Caudate nucleus (tissue), 63 donors: ENCODE measurements at places on chromosomes 6 and 20.

- no peak for DNase-seq
These were observed 381.9 kb upstream of the ARID1B start for GRCh38 chr6:156395276-156395675.

DNA sequence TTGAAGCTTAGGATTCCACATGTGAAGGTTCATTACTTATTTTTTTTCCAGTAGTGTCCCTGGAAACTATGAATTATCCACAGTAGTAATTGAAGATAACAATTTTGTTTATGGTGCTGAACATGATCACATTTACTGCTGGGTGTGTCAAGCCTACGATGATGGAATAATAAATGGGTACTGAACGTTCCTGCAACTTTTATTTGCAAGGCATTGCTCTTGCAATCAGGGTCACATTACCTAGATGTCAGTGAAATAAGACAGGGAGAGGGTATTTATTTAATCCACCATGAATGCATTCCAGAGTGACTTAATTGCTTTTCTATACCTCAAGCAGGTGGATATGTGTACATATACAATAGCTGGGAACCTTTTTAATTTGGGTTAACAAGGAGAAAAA lies 27.0 kb upstream of the MLIP start:
- no peak for DNase-seq

DNA sequence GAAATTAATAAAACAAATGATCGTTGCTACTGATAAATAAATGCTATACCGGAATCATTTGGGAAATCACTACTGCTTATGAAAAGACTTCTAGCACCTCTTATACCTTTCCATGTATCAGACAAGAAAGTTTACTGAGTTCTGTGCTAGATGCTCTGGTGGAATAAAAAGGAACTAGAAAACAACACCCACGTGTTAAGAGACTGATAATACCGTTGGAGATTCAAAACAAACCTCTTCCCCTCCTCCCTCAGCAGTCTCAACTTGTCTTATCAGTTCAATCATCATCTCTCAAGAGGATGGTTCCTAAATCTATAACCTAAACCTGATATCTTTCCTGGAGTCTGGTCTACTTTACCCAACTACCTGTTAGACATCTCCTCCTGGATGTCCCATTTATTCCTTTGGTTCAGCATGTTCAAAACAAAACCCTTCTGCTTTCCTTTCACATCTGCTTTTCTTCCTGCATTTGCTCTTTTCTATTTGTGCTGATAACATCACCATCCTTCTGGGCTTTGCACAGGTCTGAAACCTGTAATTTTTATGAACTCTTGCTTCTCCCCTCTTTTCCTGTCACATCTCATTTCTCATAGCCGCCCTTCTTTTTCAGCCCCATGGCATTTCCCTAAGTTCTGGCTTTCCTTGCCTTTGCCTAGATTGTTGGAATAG lies 122.2 kb downstream of the COL19A1 start:
- no peak for DNase-seq

- no peak for DNase-seq
These were observed 2.8 kb upstream of the CEP43 start for GRCh38 chr6:166996406-166996805.

DNA sequence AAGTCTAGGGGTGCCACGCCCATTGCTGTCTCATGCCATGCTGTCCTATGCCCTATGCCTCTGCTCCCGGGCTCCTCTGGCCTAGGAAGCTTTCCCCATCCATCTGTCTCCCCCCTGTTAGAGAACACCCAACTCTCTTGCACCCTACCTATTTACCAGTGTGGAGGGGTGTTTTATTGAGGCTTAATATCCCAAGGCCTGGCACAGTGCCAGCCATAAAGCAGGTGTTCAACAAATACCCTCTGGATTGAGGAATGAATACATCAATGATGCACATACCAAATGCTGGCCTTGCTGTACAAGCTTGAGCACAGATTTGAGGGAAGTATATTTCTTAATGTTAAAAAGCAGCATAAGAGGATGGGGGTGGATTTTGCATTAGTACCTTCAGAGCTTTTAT lies 38.3 kb downstream of the METTL24 start:
- no peak for DNase-seq
